Breast epithelium (tissue), 4 donors: ENCODE measurements at places on chromosomes 5 and 9. TPM values are rescaled to one million over a fixed set of nuclear protein-coding genes. Genes with fewer than 3 reads are reported as not detected.
A peak's percentile ranks its signal among the peaks of the same experiment; 100 is the strongest.

Gene TBCA
- total RNA-seq: 109 TPM

Gene KCNT1
- total RNA-seq: not detected

Gene ACOT12
- total RNA-seq: not detected

DNA sequence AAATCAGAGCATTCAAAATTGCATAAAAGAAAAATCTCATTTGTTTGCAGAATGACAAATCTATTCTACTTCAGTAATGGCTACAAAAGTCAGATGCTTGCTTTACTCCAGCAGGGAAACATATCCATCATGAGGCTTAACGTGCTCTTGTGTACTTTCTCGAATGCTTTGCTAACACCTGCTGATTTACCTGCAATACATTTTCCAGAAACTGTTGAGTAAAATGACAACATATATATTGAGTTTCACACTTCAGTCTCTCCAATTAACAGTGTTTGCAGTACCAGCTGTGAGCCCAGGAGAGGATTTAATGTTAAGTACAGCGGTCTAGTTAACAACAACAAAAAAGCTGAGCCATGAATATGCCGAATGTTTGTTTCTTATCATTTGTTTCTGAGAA is 391.5 kb upstream of the SMC2 start:
- H3K27ac ChIP-seq: no peak overlapping the region
- no peak for DNase-seq
- H3K36me3 ChIP-seq: no peaks in the 10 kb centered on the region
- H3K4me3 ChIP-seq: no peak overlapping the region
- no peaks in the 10 kb centered on the region for H3K27me3 ChIP-seq

GRCh38 chr5:40826489-40827187 is 8.4 kb downstream of the RPL37 start:
- H3K4me3 ChIP-seq: no peak overlapping the region
- H3K27me3 ChIP-seq: no peaks in the 10 kb centered on the region

DNA sequence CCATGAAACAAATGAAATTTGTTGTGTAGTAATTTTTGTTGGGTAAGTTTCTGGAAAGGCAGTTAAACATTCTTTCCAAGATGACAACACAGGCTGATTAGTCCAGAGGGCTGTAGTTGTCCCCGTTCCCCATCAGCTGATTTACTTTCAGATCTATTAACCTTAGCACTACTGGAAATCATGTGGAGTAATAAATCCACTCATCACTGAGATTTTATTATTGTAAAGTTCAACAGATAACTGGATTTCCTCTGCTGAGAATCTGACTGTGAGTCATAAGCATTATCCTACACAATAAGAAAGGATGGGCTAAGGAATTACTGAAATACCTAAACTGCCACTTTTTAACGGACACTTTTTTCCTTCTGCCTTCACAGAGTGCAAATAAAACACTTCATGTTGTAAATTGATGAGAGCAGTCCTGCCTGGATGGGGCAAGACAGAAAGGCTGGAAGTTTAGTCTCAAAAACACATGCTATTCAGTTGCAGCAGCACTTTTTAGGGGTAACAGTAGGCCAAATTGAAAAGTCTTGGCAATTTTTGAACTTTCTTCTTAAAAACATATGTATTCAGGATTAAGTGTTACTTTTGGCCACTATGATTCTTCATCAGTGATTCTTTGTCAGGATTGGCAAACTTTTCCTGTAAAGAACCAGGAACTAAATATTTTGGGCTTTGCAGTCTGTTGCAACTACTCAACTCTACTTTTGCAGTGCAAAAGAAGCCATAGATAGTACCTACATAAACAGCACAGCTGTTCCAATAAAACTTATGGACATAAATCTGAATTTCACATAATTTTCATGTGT is 7.0 kb downstream of the STOM start:
- H3K4me3 ChIP-seq: peak overlapping the region; percentile 27
- no peaks in the 10 kb centered on the region for H3K27me3 ChIP-seq
- DNase-seq: no peak
- H3K4me1 ChIP-seq: peaks cover 34% of the 10 kb centered on the region
- no peaks in the 10 kb centered on the region for H3K36me3 ChIP-seq

GRCh38 chr9:125969868-125970267 is 222.7 kb downstream of the PBX3 start:
- H3K36me3 ChIP-seq: no peaks in the 10 kb centered on the region
- DNase-seq: no peak
- no peaks in the 10 kb centered on the region for H3K27me3 ChIP-seq
- H3K27ac ChIP-seq: no peak overlapping the region

DNA sequence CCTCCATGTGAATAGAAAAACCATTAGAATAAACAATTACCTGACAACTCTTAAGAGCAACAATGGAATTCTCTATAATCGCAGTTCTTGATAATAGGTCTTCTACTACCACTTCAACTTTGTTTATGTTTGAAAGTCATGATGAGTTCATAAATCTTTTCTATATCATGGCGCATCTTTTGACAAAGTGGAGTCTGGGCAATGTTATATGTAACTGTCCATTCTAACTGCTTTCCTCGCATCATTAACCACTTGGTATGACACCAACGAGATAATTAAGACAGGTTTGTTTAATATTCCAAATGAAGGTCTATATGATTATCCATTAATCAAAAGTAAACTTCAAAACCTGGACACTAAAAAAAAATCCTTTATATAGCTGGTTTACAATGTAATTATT is 272.0 kb downstream of the DENND1A start:
- H3K27me3 ChIP-seq: no peaks in the 10 kb centered on the region
- no peak overlapping the region for H3K4me3 ChIP-seq
- DNase-seq: no peak
- H3K4me1 ChIP-seq: no peaks in the 10 kb centered on the region

DNA sequence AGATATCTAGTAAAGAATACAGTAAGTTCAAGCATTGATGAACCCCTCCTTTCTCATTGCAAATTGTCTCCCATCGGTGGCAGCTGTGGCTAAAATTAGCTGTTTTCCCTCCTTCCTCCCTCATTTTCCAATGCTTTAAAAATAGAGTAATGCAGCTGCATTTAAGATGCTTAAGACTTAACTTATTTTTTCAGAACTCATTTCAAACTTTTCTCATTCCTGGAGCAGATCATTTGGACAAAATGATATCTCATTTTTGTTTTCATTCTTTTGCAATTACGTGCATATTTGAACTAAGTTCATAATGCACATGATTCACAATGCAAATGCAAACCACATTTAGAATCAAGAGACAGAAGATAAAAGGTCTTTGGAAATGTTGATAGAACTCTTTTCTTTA is 14.6 kb downstream of the HSPB3 start:
- no peaks in the 10 kb centered on the region for H3K4me1 ChIP-seq
- peak overlapping the region; percentile 63 for H3K27ac ChIP-seq
- H3K36me3 ChIP-seq: no peaks in the 10 kb centered on the region
- H3K27me3 ChIP-seq: no peaks in the 10 kb centered on the region
- H3K4me3 ChIP-seq: peak overlapping the region; percentile 46

DNA sequence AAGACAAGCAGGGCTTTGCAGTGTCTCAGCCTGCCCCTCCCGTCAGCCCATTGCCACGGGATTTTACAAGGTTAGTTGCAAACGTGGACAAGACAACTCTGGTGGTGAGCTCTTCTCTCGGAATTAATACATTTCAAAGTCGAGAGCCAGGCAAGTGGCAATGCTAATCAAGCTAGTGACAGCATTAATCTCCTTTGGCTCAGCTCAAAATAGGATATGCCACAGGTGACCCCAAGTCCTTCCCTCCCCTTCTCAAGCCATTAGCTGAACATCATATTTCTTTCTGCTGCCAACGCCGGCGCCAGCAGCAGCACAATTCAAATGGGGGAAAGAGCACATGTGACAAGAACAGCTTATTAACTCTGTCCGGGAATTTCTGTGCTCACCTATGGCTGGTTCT is 190.1 kb downstream of the ATPSCKMT start:
- no peak overlapping the region for H3K27ac ChIP-seq
- no peaks in the 10 kb centered on the region for H3K27me3 ChIP-seq
- H3K4me1 ChIP-seq: no peaks in the 10 kb centered on the region
- no peaks in the 10 kb centered on the region for H3K36me3 ChIP-seq
- DNase-seq: no peak

- H3K4me3 ChIP-seq: no peak overlapping the region
- no peaks in the 10 kb centered on the region for H3K36me3 ChIP-seq
- DNase-seq: no peak
- H3K27ac ChIP-seq: no peak overlapping the region
- no peaks in the 10 kb centered on the region for H3K27me3 ChIP-seq
- H3K4me1 ChIP-seq: no peaks in the 10 kb centered on the region
Measured at GRCh38 chr5:98204798-98205197, 568.7 kb upstream of the RGMB start.

DNA sequence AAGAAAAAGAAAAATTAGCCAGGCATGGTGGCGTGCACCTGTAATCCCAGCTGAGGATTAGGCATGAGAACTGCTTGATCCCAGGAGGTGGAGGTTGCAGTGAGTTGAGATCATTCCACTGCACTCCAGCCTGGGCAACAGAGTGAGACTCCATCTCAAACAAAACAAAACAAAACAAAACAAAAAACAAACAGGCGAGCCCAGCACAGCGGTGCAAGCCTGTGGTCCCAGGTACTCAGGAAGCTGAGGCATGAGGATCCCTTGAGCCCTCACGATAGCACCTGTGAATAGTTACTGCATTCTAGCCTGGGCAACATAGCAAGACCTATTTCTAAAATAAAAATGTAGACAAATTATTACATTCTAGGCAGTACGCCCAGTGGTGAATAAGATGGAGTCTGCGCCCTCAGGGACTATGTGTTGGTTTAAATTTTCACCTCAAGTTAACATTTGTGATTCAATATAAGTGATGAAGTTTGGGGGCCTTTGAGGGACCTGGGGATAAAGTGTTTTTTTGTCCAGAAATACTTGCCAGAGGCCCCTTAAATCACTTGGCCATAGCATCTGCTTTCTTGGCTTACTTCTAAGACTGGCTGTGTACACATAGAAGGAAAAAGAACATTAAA is 3.4 kb upstream of the GAPVD1 start:
- H3K27ac ChIP-seq: no peak overlapping the region
- H3K36me3 ChIP-seq: no peaks in the 10 kb centered on the region
- no peak for DNase-seq
- H3K27me3 ChIP-seq: no peaks in the 10 kb centered on the region
- H3K4me3 ChIP-seq: no peak overlapping the region

DNA sequence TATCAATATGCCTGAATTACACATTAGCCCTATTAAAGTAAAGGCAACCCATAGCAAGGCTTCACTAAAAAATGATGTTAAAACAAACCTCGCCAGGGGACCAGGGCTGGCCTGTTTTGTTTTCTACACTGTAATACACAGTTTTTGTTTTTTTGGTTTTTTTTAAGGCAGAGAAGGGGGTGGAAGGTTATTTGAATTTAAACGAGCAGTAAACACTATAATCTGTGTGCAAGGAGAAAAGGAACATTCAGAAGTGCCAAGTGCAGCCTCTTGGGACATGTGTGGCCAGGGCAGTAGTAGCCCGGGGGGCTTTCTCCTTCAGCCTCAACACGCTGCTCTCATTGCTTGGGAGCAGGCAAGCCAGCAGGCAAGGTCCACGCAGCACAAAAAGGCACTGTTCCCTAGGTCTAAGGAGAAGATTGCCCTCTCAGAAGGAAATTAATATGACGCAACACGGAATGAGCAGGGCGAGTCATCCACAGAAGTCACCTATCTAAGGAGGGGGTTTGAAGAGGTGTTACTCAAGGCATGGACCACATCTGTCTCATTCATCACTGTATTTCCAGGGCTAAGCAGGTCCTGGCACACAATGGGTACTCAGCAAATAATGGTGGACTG is 16.2 kb downstream of the SIL1 start:
- H3K4me1 ChIP-seq: peaks cover 34% of the 10 kb centered on the region
- no peak for DNase-seq
- H3K36me3 ChIP-seq: no peaks in the 10 kb centered on the region

DNA sequence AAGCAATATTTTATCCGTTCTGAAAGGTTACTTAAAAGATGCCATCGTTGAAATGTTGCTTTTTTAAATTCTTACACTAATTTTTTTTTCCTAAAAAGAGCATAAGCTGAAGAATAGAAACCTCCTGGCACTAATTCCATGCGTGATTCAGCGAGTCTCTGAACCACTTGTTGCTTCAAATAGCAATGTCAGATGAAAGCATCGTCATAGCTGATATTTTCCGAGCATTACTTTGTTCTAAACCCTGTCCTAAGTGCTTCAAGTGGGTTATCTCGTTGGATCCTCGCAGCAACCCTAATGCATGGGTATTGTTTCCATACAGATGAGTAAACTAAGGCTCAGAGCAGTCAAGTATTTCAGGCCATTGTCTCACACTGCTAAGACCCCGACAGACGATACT is 79.7 kb downstream of the CDH6 start:
- H3K27me3 ChIP-seq: no peaks in the 10 kb centered on the region
- H3K36me3 ChIP-seq: no peaks in the 10 kb centered on the region
- H3K27ac ChIP-seq: no peak overlapping the region
- no peaks in the 10 kb centered on the region for H3K4me1 ChIP-seq
- no peak overlapping the region for H3K4me3 ChIP-seq
- no peak for DNase-seq

DNA sequence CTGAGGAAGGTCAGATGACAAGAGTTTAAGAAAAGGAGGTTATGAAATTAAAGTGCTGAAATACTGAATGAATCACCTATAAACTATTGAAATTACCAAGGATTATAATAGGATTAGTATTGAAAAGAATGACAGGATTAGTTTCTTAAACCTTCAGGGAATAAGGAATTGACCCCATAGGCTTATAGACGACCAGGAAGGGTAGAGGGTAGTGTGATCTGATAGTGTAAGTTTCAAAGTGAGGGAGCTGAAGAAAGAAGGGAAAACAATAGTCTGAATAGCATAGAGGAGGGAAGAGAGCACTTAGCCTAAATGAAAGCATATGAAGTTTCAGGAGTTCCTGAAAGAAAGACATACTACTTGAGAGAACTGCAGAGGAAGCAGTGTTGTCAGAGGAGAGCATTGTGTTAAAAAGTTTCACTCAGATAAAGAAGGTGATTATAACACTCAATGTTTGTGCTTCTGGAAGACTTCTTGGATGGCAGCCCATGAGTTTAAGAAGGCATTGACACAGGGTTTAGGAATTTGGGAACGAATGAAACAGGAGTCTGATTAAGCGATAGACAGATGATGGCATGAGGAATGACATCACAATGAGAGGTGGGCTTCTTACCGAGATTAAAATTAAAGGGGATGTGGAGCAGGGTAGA is 557.9 kb upstream of the GRAMD2B start:
- no peak overlapping the region for H3K27ac ChIP-seq
- no peak overlapping the region for H3K4me3 ChIP-seq
- DNase-seq: no peak
